Calu3 (cell line): ENCODE measurements at places on chromosomes 4 and X. TPM values are rescaled to one million over a fixed set of nuclear protein-coding genes. Genes with fewer than 3 reads are reported as not detected.

The LRRC66 gene
- total RNA-seq = 0.15 TPM in 1 of 2 replicates, not detected in the other

- no peaks in the 10 kb centered on the region for H3K4me1 ChIP-seq
- peaks cover 35% of the 10 kb centered on the region for H3K27me3 ChIP-seq
- H3K4me3 ChIP-seq = no peak overlapping the region
These were observed 151.3 kb downstream of the USP46 start for GRCh38 chr4:52507774-52508173.

GRCh38 chr4:13706716-13707115 is 79.2 kb upstream of the BOD1L1 start:
- no peak overlapping the region for H3K4me3 ChIP-seq
- no peaks in the 10 kb centered on the region for H3K27me3 ChIP-seq
- peak overlapping the region; percentile 85 for H3K27ac ChIP-seq
- peaks cover 24% of the 10 kb centered on the region for H3K36me3 ChIP-seq
- no peak for DNase-seq
- H3K4me1 ChIP-seq = peaks cover 14% of the 10 kb centered on the region

The HAND2 gene
- 0.45 TPM in 1 of 2 replicates, not detected in the other for total RNA-seq

GRCh38 chr4:67542076-67542475 is 3.2 kb downstream of the CENPC start:
- H3K27ac ChIP-seq = no peak overlapping the region
- no peak overlapping the region for H3K4me3 ChIP-seq
- DNase-seq = no peak
- peaks cover 22% of the 10 kb centered on the region for H3K36me3 ChIP-seq
- no peaks in the 10 kb centered on the region for H3K27me3 ChIP-seq

GRCh38 chr4:10552591-10553280 is 95.5 kb upstream of the ZNF518B start:
- DNase-seq = no peak
- no peak overlapping the region for H3K4me3 ChIP-seq
- H3K27me3 ChIP-seq = peaks cover 17% of the 10 kb centered on the region
- no peak overlapping the region for H3K27ac ChIP-seq
- H3K4me1 ChIP-seq = peaks cover 8% of the 10 kb centered on the region
- no peaks in the 10 kb centered on the region for H3K36me3 ChIP-seq

- no peaks in the 10 kb centered on the region for H3K27me3 ChIP-seq
- peaks cover 7% of the 10 kb centered on the region for H3K4me1 ChIP-seq
- no peaks in the 10 kb centered on the region for H3K36me3 ChIP-seq
- DNase-seq = no peak
- no peak overlapping the region for H3K4me3 ChIP-seq
These were observed 88.9 kb upstream of the CITED1 start for GRCh38 chrX:72394518-72395170.

DNA sequence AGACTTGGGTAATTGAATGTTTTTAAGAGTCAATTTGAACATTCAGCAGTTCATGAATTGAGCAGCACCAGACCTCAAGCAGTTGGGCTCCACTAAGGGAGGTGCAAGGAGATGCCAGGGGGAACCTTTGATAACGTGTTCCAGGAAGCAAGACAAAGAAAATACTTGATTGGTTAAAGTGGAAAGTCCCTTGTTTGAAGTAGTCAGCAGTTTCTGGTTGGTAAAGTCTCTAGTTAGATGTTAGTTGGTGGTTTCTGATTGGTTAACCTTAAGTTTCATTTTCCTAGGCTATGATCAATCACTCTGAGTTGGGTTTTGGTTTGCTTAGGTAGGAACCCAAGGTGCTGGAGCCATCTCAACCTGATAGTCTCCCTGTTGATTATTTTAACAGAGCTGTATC is 4.0 kb downstream of the HERC6 start:
- no peak for DNase-seq
- no peaks in the 10 kb centered on the region for H3K27me3 ChIP-seq
- peaks cover 11% of the 10 kb centered on the region for H3K36me3 ChIP-seq
- no peak overlapping the region for H3K4me3 ChIP-seq
- H3K4me1 ChIP-seq = no peaks in the 10 kb centered on the region

DNA sequence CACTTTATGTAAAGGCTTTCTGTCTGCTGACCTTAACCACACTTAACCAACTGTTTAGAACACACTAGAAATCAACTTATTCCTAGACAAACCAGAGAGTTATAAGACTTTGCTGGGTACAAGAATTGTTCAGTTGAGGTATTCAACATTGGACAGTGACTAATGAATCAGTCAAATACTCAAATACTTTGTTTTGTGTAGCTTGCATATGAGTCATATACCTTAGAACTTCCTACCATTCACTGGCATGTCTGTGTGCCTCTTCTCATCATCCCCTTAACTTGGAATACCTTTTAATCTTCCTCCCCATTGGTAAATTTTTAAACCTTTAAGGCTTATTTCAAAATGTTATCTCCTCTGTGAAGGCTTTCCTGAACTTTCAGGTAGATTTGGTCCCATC is 708.8 kb upstream of the GRIA3 start:
- H3K36me3 ChIP-seq = no peaks in the 10 kb centered on the region
- no peak for DNase-seq
- no peaks in the 10 kb centered on the region for H3K4me1 ChIP-seq
- H3K4me3 ChIP-seq = no peak overlapping the region
- H3K27ac ChIP-seq = no peak overlapping the region
- H3K27me3 ChIP-seq = no peaks in the 10 kb centered on the region

DNA sequence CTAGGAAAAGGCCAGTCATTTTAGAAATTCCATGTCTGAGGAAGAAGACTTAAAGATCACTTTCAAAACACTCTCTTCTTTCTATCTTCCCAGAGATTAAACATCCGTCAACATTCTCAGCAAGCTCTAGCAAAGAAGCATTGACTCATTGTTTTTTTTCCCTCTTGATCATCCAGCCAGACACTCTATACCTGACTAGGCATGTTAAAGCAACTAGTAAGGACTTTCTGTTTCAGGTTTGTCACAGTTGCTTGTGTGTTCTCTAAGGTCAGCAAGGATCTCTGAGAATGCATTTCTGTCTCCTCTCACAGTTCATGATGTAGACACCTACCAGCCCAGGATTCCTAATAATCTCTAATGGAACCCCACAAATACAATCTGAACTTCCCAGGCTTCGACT is 112.2 kb downstream of the IL13RA2 start:
- no peak overlapping the region for H3K27ac ChIP-seq
- H3K36me3 ChIP-seq = no peaks in the 10 kb centered on the region
- H3K27me3 ChIP-seq = no peaks in the 10 kb centered on the region

DNA sequence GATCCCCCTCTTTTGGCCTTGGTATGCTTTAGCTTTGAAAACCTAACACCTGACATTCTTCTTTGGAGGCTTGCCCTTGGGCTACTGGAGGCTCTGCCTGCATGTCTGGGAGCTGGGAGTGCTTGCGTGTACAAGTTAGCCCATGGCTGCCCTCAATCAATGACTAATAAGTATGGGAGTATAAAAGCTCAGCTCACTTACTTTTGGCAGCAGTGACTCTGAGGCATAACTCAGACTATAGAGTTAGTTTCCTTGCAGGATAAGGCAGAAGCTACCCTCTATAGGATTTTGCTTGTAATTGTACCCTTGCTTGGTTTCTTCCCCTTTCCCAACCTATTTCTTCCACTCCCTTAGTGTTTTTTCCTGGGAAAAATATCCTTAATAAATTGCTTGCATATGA is 247.9 kb downstream of the PPP1R2C start:
- H3K4me1 ChIP-seq = peaks cover 8% of the 10 kb centered on the region
- DNase-seq = peak; percentile 5
- H3K36me3 ChIP-seq = no peaks in the 10 kb centered on the region
- no peak overlapping the region for H3K27ac ChIP-seq
- H3K27me3 ChIP-seq = no peaks in the 10 kb centered on the region

The RPS6KA3 gene
- total RNA-seq = 63.4 and 65.1 TPM in 2 replicates

DNA sequence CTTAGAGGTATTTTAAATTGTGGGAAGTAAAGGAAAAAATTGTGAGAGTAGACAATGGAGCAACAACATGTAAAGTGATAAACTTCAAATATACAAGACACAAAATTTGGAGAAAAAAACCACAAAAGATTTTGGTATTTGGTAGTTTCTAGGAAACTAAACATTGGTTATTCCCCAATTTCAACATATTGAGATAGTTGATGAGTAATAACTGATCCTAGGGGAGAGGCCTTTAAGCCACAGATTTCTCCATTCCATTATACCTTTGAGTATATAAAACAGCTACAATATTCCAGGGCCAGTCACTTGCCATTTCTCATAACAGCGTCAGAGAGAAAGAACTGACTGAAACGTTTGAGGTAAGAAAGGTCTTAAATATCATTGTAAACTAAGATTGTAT is at the start of gene FDCSP:
FDCSP (plus strand) TSS at position 301 of the 400 bp plus-strand sequence. CDS start 5,071 bp downstream, outside the sequence.
- no peaks in the 10 kb centered on the region for H3K27me3 ChIP-seq
- peak within 1 kb of the TSS; percentile 91 for H3K27ac ChIP-seq
- peak within 1 kb of the TSS; percentile 78 for H3K4me3 ChIP-seq
- peaks cover 13% of the 10 kb centered on the region for H3K4me1 ChIP-seq
- no peak for DNase-seq
- H3K36me3 ChIP-seq = peaks cover 52% of the 10 kb centered on the region

The SLC6A8 gene
- total RNA-seq = 24.6 and 27.4 TPM in 2 replicates

DNA sequence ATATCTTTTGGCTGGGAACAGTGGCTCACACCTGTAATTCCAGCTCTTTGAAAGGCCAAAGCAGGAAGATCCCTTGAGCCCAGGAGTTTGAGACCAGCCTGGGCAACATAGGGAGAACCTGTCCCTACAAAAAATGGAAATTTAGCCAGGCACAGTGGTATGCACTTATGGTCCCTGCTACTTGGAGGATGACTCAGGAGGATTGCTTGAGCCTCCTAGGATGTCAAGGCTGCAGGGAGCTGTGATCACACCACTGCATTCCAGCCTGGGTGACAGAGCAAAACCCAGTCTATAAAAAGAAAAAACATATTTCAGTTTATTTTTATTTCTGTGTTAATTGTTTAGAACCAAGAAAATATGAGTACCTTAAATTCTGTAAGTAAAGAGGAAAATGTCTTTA is 123.7 kb downstream of the CBR4 start:
- no peak overlapping the region for H3K27ac ChIP-seq
- no peak overlapping the region for H3K4me3 ChIP-seq
- no peaks in the 10 kb centered on the region for H3K4me1 ChIP-seq
- no peaks in the 10 kb centered on the region for H3K27me3 ChIP-seq
- no peaks in the 10 kb centered on the region for H3K36me3 ChIP-seq

DNA sequence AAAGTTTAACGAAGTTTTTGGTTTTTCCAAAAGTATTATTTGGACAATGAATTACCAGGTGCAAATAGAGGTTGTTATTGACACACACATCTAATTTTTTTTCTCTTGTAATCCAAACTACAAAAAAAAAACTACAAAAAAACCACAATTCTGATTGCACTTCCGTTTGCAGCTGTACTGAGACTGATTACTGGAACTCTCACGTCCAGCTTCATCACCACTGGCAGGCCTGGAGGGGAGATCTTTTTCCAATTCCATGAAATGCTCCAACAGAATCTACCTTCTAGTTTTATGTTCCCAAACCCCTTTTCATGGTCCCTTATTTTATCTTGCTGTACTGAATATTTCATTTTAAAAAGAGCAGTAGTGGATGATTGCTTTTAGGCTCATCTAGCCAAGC is 1118.3 kb downstream of the C4orf33 start:
- H3K4me3 ChIP-seq = no peak overlapping the region
- H3K36me3 ChIP-seq = no peaks in the 10 kb centered on the region
- no peak for DNase-seq
- H3K27me3 ChIP-seq = no peaks in the 10 kb centered on the region
- no peaks in the 10 kb centered on the region for H3K4me1 ChIP-seq

DNA sequence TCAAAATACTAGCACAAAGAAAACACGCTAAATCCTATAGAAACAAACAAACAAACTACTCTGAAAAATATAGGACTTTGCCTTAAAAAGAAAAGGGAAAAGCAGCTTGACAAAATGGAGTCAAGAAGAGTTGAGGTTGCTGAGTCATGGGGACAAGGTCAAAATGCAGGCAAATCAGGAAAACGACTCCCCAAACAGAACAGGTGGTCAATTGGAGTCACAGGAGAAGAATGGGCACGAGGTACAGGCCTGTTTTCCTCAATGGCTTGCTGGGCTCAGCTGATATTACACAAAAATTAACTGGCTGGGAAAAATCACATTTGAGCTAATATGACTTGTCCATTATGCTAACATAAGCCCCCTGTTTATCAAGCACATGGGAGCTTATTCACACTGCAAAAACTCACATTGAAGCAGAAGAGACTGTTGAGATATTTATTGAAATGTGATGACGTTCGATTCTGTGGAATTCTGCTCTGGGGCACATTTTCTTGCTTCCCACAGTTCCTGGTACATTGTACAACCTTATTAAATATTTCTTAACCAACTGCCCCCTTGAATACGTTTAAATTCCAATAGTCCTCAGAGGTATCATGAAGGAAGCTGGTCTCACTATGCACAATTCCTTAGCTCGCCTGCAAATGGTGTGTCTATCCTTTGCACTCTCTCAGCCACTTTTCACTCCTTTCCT is 1622.1 kb downstream of the STIM2 start:
- no peaks in the 10 kb centered on the region for H3K4me1 ChIP-seq
- H3K36me3 ChIP-seq = no peaks in the 10 kb centered on the region
- no peak for DNase-seq
- H3K27me3 ChIP-seq = no peaks in the 10 kb centered on the region
- H3K4me3 ChIP-seq = no peak overlapping the region

DNA sequence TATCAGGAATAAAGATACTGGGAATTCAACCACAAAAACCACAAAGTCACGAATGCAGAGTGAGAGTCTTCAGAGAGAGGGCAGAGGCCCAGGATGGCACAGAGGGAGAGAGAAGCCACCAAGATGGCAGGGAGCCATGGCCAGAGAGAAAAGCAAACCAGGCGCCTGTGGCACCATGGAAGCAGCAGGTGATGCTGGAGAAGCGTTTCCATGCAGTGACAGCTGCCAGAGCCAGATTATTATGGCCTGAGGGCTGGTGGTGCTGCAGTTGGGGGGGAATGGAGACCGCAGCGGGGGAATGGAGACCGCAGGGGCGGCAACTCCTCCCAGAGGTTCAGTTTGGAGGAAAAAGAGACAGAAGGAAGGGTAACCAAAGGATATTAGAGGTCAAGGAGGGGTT is 5.8 kb downstream of the TAFAZZIN start:
- no peak overlapping the region for H3K4me3 ChIP-seq
- H3K27ac ChIP-seq = no peak overlapping the region
- H3K36me3 ChIP-seq = peaks cover 41% of the 10 kb centered on the region
- DNase-seq = no peak
- no peaks in the 10 kb centered on the region for H3K4me1 ChIP-seq
- H3K27me3 ChIP-seq = no peaks in the 10 kb centered on the region

The MYOZ2 gene
- total RNA-seq = not detected in 2 replicates

The RBM47 gene
- total RNA-seq = 86.6 and 106 TPM in 2 replicates

GRCh38 chr4:73208376-73208775 is 50.2 kb downstream of the ANKRD17 start:
- no peaks in the 10 kb centered on the region for H3K27me3 ChIP-seq
- no peak for DNase-seq
- no peak overlapping the region for H3K4me3 ChIP-seq

- H3K27me3 ChIP-seq = no peaks in the 10 kb centered on the region
- H3K27ac ChIP-seq = no peak overlapping the region
- no peaks in the 10 kb centered on the region for H3K36me3 ChIP-seq
- no peak overlapping the region for H3K4me3 ChIP-seq
- no peak for DNase-seq
These were observed 4.2 kb downstream of the NKX1-1 start for GRCh38 chr4:1402021-1402515.

The VSIG4 gene
- not detected in 2 replicates for total RNA-seq

GRCh38 chrX:10574663-10575062 is 45.7 kb downstream of the MID1 start:
- peak overlapping the region; percentile 86 for H3K27ac ChIP-seq
- peaks cover 71% of the 10 kb centered on the region for H3K4me1 ChIP-seq
- peaks cover 13% of the 10 kb centered on the region for H3K36me3 ChIP-seq

The POF1B gene
- 24.1 and 32.5 TPM in 2 replicates for total RNA-seq

The CFP gene
- total RNA-seq = 1.2 and 1.4 TPM in 2 replicates

- no peaks in the 10 kb centered on the region for H3K36me3 ChIP-seq
- no peaks in the 10 kb centered on the region for H3K4me1 ChIP-seq
- no peak overlapping the region for H3K27ac ChIP-seq
- no peaks in the 10 kb centered on the region for H3K27me3 ChIP-seq
These were observed 6.1 kb downstream of the IL9R start for GRCh38 chrX:156003486-156004185.
